ENCODE measurements at places on chromosomes 1 and 21.

GRCh38 chr1:235403593-235403992 is 36.4 kb downstream of the TBCE start:
- no peak for DNase-seq

DNA sequence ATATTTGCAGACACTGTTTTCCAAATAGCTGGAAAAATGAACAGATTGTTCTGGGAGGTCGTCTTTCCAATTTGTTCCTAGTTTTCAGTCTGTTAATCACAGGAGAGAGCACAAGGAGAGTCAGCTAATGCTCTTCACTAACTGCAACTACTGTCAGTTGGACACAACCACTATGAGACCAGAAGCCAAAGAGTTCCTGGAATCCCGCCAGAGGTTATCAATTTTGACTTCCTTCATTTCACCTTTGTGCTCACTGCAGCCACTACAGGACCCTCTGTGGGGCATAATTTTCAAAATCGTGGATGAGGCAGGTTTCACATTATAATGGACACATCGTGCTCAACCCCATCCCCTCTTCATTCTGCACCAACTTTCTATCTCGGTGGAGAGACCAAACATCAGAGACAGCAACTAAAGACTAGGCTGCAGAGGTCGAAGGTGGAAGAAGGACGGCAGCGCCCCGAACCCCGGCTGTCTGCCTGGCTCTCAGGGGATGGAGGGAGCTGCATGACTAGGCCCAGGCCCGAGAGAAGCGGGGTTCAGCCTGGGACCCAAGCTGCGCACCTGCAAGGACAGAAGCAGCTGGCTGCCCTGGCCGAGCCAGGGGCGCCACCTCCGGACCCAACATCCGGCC is 602 bp downstream of the KIAA0319L start:
- no peak for DNase-seq

GRCh38 chr1:33321178-33321577 is 280 bp upstream of the A3GALT2 start:
- no peak for DNase-seq

- no peak for DNase-seq
Observed at GRCh38 chr1:33143176-33143575, 38.7 kb downstream of the TRIM62 start.

DNA sequence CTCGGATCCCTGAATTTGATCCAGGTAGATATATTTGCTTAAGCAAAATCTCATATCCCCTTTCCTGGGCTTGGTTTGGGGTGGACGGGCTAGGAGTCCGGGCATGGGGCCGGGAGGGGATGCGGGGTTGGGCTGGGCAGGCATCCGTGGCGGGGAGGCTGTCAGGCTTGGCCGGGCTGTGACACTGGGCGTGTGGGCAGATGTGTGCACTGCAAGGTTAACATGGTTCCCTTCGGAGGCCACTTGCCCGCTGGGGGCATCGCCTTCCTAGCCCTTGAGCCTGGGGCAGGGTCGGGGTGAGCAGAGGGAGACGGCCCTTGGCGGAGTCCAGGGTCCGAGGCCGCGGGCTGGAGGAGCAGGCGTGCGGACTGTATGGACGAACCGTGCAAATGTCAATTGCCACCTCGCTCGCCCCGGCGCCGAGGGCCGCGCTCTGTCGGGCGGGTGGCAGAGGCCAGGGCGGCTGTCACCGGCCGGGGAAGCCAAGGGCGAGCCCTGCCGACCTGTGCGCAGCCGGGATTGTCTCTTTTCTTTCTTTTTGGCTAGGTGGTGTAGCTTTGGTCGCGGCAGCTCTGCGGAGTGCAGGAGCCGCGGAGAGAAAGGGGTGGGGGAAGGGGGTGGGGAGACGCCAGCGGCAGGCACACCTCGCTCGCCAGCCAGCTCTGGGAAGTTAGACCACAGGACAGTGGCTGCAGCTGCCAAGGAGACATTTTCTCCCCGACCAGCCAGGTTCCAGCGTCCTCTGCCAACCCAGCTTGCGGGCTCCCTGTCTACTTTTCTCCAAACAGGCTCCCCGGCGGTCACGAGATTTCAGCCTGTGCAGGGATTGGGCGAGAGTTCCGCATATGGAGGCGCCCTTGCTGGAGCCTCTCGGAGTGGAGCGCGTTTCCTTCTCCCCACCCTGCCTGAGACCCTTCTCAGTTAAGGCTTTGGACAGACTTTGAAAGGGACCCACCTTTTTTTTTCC is 1.3 kb downstream of the RCOR3 start:
- DNase-seq = peak; percentile 10

DNA sequence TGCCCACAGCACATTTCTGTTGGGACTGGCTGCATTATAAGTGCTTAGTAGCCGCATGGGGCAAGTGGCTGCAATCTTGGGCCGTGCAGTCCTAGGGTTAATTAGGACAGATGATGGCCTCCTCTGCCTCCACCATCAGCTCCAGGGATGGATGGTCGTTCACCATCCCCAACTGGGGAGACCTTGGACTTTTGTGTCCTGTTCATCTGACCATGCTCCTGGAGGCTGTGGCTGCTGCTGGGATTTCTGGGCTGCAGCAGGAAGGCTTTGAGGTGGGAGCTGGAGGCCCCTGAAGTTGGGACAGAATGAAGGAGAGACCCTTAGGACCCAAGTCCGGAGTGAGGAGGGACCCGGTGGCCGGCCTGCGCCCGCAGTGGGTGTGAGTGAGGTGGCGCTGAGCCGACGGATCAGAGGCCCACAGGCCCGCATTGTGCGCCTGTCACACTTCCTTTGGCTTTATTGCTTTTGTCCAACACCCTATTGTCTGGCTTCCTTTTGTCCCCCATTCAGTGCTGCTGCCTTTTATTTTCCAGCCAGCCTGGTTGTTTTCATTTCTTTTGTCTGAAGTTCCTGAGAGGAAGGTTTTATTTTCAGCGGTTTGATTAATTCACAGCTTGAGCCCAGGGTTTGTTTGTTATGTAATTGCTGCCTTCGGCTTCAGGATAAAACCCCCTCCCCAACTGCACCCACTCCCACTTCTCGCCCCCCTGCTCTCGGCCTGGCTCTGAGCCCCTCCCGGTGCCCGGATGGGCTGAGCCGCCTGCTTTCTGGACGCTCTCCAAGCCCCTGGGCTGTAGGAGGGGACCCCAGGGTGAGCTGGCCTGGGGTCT is 35.6 kb downstream of the SOX13 start:
- DNase-seq = no peak

- no peak for DNase-seq
Observed at GRCh38 chr1:178781533-178782330, 56.7 kb downstream of the RALGPS2 start.

DNA sequence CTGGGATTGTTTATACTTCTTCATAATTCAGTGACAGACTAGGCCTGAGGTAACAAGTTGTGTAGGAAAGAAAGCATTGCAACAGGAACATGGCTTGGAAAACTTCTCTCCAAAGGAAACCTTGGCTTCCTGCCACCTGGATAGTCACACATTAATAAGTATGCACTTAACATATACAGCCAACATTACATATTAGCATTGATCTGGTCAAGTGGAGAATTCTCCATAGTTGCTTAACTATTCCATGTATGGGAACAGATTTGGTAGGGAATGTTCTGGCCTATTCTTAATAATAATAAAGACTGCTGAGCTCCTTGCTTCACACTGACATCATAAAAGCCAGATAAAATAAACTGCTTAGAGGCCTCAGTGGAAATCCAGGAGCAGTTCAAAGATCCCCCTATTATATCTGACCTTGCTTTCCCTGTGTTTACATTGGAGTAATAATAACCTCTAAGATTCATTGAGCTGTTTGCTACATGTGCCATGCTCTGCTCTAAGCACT is 27.2 kb upstream of the NFIA start:
- DNase-seq = no peak

DNA sequence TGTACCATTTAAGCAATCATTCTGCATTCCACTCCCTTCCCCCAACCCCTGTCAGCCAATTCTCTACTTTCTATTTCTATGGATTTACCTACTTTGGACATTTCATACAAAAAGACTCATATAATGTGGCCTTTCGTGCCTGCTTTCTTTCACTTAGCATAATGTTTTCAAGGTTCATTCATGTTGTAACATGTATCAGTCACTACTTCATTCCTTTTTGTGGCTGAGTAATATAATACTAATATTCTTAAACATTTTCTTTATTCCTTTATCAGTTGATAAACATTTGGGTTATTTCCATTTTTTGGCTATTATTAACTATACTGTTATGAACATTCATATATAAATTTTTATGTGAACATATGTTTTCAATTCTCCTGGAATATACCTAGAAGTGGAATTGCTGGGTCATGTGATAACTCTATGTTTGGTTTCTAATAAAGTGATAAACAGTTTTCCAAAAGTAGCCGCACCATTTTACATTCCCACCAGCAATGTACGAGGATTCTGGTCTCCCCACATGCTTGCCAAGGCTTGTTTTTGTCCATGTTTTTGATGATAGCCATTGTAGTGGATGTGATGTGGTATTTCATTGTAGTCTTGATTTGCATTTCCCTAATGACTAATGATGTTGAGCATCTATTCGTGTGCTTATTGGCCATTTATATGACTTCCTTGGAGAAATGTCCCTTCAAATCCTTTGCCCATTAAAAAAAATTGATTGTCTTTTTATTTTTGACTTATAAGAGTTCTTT is 61.9 kb upstream of the GNG12 start:
- no peak for DNase-seq

DNA sequence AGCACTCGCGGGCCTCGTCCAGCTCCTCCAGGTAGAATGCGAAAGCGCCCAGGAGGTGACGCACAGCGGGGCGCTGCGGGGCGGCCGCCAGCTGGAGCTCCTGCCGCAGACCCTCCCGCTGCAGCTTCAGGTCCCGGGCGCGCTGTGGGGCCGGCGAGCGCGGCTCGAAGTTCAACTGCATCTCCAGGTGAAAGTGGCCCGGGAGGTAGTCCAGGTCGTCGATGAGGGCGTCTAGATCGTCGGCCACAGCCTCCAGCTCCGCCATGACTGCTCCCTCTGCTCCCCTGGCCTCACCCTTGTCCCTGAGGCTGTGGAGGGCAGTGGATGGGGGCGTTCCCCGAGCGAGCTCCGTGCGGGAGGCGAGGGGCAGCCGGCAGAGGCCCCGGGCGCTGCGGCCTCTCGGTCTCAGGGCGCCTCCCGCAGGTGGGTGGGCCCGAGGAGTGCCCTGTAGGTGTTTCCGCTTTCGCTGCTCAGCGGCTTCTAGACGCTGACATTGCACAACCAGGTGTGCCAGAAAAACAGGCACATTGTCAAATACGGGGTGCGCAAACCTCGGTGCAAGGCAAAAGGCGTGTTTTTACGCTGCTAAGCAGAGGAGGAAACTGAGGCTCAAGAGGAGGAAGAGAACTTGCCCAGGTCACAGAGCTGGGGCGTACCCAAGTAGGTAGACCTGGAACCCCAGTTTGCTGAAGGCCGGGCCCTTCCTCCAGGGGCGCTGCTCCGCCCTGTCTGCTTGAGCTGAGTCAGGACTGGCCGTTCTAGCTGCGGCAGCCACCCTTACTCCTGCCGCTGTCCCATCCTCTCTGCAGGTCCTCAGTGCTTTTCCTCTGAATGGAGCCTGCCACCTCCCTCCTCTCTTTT is at the start of gene TTC22:
TSS of gene TTC22 (minus strand) at position 425 of the 861 bp plus-strand sequence. CDS start at position 265, 160 bp downstream.
- DNase-seq = no peak

GRCh38 chr1:22420455-22421053 is 31.1 kb upstream of the ZBTB40 start:
- no peak for DNase-seq

DNA sequence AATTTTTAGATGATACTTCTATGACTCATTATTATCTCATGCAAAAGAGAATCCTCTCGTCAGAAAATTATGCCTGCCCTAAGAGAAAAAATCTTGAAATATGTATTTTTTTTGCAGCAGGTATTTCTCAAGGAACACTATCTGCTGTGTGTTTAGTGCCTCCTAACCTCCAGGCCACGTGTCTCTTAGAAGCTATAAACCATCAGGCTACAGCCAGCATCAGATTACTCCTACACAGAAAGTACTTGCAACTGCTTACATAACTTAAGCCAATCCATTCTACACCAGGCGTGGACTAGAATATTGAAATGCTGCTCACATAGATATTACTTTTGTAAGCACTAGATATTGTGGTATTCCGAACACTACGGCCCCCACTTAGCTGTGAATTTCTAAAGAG is 933.4 kb downstream of the PLA2G4A start:
- no peak for DNase-seq

GRCh38 chr1:228751360-228752098 is 16.2 kb downstream of the RHOU start:
- no peak for DNase-seq

DNA sequence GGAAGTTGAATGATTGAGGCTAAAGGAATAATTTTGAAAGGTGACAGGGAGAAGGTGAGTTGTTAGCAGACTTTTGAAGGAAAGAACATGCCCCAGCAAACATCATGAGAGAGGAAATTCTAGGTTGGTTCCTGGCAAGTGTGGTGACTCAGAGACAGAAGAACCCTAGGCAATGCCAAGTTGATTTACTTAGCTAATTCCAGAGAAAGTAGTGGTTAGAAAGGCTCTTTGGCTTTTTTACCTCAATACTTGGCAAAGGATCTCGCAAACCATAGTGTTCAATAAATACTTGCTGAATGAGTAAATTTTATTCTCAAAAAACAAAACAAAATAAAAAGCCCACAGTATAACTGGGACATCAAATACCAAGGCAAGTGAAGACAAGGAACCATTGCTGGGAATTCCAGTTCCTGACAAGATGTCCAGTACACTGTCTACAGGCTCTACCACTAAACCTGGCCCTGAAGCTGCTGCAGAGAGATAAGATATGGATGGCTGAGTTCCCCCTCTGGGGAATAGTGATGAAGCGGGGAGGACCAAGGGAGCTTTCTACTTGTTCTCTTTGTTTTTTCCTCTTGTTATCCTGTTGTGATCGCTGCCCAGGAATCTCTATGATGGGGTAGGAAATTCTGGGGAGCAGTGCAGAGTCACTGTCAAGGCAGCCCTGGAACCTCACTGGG is 48.2 kb downstream of the IL12RB2 start:
- no peak for DNase-seq

DNA sequence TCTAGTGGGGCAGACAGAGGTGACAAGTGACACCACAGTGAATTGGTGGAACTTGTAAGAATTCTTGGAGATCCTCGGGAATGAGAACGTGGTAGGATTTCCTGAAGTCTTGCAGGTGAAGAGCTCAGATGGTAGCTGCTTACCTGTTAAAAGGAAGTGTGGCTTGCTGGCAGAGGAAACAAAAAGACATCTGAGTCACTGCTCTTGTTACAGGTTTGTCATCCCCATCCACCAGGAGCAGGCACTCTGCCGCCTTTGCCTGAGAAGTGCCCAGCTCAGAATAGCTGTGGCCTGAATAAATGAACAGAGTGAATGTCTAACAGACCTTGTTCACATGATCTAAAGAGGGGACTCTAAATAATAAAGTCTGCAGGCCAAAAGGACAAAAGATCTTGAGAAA is 12.3 kb upstream of the ZSCAN20 start:
- DNase-seq = no peak

DNA sequence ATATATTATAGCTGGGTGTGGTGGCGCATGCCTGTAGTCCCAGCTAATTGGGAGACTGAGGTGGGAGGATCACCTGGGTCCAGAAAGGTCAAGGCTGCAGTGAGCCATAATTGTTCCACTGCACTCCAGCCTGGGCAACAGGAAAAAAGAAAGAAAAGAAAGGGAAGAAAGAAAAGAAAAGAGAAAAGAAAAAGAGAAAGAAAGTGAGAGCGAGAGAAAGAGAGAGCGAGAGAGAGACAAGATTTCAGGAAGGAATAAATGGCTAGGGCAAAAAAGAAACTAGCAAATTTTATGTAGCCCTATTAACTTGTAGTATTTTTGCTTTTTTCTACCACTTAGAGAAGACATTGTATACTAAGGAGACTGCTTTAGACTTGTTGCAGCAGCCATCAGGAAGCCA is 6.2 kb downstream of the NRAS start:
- no peak for DNase-seq

All from cortex of kidney (tissue), 1 donor.